Keratinocyte (primary cell): ENCODE measurements at places on chromosomes 5 and 9. TPM values are rescaled to one million over a fixed set of nuclear protein-coding genes. Genes with fewer than 3 reads are reported as not detected.

ZBTB26 gene
- 2.4 to 4.1 TPM (median 2.7 TPM) in 3 replicates for polyA plus RNA-seq

DNA sequence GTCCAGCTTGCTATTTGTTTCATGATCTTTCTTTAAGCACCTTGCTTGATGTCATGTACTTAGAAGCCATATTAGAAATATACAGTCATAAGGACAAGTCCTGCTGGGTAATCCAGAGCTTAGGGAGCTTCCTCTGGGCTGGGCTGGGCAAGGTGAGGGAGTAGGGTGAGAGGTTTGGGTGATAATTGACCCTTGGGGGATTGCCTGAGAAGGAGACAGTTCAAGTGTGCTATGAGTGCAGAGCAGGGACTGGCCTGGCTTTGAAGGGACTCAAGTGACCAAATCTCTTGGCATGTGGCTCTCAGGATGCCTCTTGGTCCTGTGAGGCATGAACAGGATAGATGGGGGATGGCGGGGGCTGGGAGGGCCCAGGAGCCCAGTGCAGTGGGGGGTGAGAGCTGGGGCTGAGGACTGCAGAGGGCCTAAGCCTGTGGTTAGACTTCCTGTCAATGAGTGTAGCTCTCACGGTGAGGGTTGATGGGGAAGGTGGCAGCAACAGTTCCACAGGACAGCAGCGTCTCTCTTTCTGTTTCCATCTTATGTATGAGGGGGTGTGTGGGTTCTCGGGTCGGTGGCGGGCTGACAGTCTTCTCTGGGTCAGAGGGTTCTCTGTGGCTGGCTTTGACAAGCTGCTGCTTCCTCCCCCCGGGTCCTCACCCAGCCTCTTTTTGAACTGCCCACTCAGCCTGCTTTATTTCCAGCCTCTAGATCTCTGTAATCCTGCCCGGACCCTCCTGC is 53.5 kb downstream of the RGS3 start:
- DNase-seq: no peak

- no peak for DNase-seq
Measured at GRCh38 chr9:89890326-89890980, 285.6 kb downstream of the GADD45G start.

GRCh38 chr5:128082551-128083032 is 974 bp upstream of the SLC12A2 start:
- DNase-seq: no peak

PCDHA12 gene
- polyA plus RNA-seq: 0.04 to 0.40 TPM (median 0.07 TPM) in 3 replicates

- no peak for DNase-seq
Measured at GRCh38 chr5:21419383-21419782, 1431.4 kb upstream of the CDH18 start.

- DNase-seq: no peak
Measured at GRCh38 chr9:8514760-8515159, 715.2 kb upstream of the DMAC1 start.

DNA sequence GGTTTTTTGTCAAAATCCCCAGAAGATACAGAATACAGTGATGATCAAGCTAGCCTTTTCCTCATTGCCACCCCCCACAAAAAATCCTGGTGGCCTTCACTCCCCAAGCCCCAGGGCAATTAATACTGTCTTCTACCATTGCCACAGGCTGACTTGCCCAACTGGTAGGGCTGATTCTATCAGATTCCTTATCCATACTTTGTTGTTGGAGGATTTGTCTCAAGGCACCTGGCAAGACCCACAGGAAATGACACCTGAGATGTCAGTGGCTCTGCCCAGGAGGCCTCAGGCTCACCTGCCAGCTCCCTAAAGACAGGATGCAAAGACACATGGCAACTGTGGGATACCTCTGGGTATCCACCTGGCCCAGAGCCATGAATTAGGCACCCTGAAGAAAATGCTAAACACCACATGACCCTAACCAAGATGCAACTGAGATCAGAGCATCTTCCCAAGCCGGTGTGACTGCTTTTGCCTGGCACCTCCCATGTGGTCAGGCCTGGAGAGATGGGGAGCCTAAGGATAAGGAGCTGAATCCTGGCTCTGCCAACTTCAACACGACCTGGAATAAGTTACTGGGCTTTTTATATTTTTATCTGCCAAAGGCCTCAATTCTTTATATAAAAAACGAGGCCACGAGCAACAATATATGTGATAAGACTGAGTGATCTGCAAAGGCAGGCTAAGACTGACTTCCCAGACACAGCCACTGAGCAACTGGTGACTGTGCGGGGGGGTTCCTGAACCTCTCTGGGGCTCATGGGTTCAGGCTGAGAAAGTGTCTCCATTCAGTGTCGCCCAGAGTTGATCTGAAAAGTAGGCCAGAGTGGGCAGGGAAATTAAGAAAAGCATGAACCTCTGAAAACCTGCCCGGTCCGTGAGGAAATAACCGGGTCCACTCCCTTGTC is 944 bp downstream of the ATOX1 start:
- no peak for DNase-seq

JAKMIP2 gene
- polyA plus RNA-seq: not detected in 3 replicates

- peak; percentile 44 for DNase-seq
Measured at GRCh38 chr5:176754376-176754973, 55.9 kb upstream of the UNC5A start.

PTCD2 gene
- polyA plus RNA-seq: 9.9 to 13.1 TPM (median 11.5 TPM) in 3 replicates

DNA sequence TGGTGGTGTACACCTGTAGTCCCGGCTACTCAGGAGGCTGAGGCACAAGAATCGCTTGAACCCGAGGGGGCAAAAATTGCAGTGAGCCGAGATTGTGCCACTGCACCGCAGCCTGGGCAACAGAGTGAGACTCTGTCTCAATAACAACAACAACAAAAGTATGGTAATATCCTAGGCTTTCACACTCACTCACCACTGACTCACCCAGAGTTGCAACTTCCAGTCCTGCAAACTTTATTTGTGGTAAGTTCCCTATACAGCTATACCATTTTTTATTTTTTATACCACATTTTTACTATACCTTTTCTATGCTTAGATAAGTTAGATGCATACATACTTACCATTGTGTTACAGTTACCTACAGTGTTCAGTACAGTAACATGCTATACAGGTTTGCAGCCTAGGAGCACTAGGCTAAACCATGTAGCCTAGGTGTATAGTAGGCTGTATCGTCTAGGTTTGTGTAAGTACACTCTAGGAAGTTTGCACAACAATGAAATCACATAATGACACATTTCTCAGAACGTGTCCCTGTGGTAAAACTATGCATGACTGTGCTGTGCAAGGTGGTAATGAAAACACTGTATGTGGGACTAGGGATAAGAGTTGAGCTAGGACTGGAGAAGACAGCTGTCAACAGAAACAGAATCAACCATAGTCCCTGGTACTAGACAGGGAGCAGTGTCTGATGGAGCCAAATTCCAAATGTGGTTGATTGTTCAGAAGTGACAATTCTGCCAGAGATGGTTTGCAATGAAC is 109.5 kb upstream of the RAD23B start:
- DNase-seq: no peak

GRCh38 chr5:140605879-140606278 is 27.1 kb downstream of the CD14 start:
- DNase-seq: no peak

DNA sequence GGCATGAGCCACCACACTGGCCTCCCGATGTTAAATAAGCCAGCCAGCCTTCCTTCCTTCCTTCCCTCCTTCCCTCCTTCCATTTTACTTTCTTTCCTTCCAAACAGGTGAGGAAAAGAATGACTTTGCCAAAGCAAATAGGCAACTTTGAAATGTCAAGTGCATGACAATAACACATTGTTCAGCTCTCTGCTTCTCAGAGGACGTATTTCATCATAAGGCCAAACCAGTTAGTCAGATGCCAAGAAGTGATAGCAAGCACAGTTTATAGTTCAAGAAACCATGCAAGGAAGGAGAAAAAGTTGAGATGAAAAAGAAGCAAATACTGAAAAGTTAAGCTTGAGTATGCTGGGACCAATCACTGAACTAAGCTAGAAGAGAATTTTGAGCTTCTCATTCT is 29.5 kb downstream of the POU4F3 start:
- no peak for DNase-seq

DNA sequence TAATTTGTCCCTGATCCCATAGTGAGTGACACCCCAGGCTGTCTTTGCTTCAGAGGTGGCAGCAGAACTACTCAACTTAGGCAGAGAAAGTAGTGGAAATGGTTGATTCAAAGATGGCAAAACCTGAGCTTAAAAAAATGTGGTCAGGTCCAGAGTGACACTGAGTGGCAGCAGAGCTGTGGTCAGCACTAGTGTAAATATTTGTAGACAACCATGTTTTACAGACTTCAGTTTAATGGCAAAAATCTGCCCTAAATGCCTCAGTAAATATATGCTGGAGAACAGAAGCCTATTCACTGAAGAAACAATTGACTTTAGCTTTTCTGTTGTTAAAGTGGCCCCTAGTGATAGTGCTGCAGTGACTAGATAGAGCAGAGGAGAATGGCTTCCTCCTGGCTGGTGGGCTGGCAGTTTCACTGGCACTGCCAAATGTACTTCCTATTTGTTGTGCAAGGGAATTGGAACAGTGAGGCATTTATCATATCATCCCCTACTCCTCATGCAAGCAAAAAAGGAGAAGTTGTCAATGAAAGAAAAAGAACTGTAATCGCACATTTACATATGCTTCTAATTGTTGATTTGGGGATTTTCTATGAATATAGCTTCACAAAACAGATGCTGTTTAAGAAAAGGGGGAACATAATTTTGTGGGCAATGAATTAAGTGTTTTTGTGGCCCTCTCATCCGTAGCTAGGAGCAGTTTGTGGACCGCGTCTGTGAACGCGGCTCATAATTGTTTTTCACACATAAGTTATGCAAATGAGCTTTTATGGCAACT is 12.0 kb downstream of the PBX3 start:
- DNase-seq: no peak

- no peak for DNase-seq
Measured at GRCh38 chr5:124452412-124452811, 294.0 kb downstream of the ZNF608 start.

DNA sequence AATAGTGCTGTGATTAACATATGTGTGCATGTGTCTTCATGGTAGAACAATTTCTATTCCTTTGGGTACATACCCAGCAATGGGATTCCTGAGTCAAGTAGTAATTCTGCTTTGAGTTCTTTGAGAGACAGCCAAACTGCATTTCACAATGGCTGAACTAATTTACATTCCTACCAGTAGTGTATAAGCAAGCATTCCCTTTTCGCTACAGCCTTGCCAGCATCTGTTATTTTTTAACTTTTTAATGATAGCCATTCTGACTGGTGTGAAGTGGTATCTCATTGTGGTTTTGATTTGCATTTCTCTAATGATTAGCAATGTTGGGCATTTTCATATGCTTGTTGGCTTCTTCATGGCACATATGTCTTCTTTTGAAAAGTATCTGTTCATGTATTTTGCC is 308.5 kb downstream of the ARRDC3 start:
- DNase-seq: peak; percentile 25

- no peak for DNase-seq
Measured at GRCh38 chr5:117103703-117104102, 529.1 kb upstream of the SEMA6A start.

TEX48 gene
- not detected in 3 replicates for polyA plus RNA-seq

ORM1 gene
- not detected in 3 replicates for polyA plus RNA-seq

IFNB1 gene
- 0.07 TPM in 1 of 3 replicates, not detected in the others for polyA plus RNA-seq

OSTF1 gene
- 32.2 to 39.2 TPM (median 33.1 TPM) in 3 replicates for polyA plus RNA-seq

- DNase-seq: no peak
Measured at GRCh38 chr5:81778642-81779041, 27.7 kb upstream of the SSBP2 start.

DNA sequence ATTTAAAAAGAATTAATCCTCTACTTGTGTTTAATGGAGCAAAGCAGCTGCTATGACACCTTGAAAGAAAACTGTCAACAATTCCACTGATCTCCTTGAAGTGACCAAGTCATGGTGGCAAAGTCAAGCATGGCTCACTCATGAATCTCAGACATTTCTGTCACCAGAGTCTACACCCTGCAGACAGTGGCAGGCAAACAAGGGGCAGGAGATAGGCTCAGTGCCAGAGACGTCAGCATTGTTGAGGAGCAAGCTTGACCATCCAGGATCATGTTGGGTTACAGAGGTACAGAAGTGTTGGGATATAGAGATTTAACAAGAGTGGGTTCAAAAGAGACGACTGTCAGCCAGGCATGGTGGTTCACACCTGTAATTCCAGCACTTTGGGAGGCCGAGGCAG is 16.1 kb upstream of the VPS13A start:
- no peak for DNase-seq
